Peyer's patch (tissue), 4 donors: ENCODE measurements at places on chromosomes 1 and 21.

DNA sequence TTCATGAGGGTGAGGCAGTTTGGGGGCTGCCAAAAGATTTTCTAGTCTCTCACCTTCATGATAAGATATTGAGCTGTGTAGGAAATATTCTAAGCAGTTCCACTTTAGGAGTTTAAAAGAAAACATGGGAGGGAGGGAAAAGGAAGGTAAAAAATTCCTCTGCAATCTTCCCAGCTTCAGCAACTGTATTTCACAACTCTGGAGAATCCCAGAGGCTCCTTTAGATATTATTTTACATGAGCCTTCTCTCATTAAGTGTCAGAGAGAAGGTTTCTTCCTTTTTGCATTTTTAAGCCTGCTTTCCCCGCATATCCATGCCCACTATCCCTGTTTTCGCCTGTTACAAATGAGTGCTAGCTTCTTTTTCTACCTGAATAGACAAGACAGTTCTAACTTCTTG, 289.4 kb downstream of the CHRM3 start:
- H3K4me1 ChIP-seq = no peaks in the 10 kb centered on the region
- no peak overlapping the region for H3K27ac ChIP-seq
- no peak for DNase-seq
- no peak overlapping the region for H3K4me3 ChIP-seq

DNA sequence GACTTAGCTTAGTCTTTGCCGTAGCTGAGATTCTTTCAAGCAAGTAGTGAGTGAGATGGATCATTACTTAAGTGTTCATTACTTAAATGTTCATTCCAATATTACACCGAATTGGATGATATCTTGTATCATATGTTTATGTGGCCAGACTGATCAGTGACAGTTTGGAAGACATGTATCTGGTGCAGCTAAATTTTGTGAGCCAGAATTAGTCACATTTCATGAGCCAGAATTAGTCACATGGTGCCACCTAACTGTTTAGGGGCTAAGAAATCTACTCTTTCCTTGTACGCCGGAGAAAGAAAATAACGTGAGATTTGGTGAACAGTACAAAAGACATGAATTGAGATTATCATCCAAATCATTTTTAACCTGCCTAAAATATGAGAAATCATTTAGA, 355.6 kb downstream of the USP25 start:
- no peaks in the 10 kb centered on the region for H3K4me1 ChIP-seq
- no peak for DNase-seq
- H3K36me3 ChIP-seq = no peaks in the 10 kb centered on the region
- H3K27me3 ChIP-seq = no peaks in the 10 kb centered on the region

GRCh38 chr1:111965781-111966443, 23.6 kb downstream of the KCND3 start:
- no peak overlapping the region for H3K4me3 ChIP-seq
- DNase-seq = no peak
- no peaks in the 10 kb centered on the region for H3K4me1 ChIP-seq
- H3K27me3 ChIP-seq = no peaks in the 10 kb centered on the region
- H3K27ac ChIP-seq = no peak overlapping the region
- H3K36me3 ChIP-seq = no peaks in the 10 kb centered on the region

DNA sequence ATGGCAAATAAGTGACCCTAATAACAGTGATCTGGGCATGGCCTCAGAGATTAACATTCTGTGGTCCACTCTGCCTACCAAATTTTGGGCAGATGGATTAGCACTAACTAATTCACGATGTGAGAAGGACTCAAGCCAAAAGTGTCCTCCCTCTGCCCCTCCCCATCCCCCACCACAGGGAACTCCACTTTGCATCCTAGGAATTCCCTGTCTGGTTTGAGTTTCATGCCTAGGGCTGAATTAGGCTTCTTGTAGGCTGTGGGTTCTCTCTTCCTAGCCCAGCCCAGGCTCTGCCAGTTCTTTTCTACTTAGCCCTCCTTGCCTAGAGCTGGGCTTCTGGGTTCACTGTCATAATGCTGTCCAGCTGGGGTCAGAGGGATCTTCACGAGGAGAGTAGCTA, 64.1 kb downstream of the ATP2B4 start:
- H3K27me3 ChIP-seq = no peaks in the 10 kb centered on the region
- DNase-seq = no peak

GRCh38 chr1:171457412-171457811, 27.9 kb upstream of the PRRC2C start:
- no peak overlapping the region for H3K4me3 ChIP-seq
- H3K36me3 ChIP-seq = no peaks in the 10 kb centered on the region
- no peaks in the 10 kb centered on the region for H3K27me3 ChIP-seq
- no peak overlapping the region for H3K27ac ChIP-seq

- H3K4me1 ChIP-seq = peaks cover 39% of the 10 kb centered on the region
- H3K27ac ChIP-seq = peak overlapping the region; percentile 77
- peak overlapping the region; percentile 61 for H3K4me3 ChIP-seq
- peak; percentile 84 for DNase-seq
These were observed 1.7 kb downstream of the WNT9A start for GRCh38 chr1:227945891-227946623.

DNA sequence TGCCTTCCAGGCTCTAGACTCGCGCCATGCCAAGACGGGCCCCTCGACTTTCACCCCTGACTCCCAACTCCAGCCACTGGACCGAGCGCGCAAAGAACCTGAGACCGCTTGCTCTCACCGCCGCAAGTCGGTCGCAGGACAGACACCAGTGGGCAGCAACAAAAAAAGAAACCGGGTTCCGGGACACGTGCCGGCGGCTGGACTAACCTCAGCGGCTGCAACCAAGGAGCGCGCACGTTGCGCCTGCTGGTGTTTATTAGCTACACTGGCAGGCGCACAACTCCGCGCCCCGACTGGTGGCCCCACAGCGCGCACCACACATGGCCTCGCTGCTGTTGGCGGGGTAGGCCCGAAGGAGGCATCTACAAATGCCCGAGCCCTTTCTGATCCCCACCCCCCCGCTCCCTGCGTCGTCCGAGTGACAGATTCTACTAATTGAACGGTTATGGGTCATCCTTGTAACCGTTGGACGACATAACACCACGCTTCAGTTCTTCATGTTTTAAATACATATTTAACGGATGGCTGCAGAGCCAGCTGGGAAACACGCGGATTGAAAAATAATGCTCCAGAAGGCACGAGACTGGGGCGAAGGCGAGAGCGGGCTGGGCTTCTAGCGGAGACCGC, 2.0 kb upstream of the OLIG2 start:
- H3K27ac ChIP-seq = no peak overlapping the region
- no peak for DNase-seq
- H3K27me3 ChIP-seq = peaks cover 78% of the 10 kb centered on the region

DNA sequence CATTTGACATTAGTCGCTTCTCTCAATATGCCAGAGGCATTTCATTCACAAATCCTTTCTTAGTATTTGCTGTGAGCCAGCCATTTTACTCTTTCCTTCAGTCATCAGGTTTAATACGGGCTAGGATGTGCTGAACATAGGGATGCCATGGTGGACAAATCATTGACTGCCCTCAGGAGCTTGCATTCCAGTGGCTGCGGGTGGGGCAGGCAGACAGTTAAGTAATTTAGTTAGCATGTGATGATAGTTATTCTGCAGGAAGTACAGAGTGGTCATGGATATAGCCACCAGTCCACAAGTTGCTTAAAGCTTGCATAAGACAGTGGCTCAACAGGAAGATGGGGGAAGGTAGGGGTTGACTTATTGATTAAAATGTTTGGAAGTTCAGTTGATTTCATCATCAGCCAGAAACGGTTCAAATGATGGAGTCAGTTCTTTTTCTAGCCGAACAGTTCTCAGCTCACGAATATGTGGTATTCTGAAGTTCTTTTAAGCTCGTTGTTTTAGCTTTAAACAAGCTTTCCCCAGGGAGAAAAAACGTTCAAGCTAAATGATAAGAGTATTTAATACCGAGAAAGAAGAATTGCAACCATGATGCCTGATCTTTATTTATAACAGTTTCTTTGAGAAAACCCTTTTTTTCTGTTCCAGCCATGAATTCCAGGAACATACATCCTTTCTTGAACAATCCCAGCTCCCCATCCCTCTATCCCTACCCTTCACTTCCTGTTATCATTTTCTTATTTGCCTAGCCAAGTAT, 1.4 kb downstream of the SLC22A15 start:
- no peaks in the 10 kb centered on the region for H3K36me3 ChIP-seq
- no peaks in the 10 kb centered on the region for H3K27me3 ChIP-seq
- DNase-seq = no peak
- H3K4me1 ChIP-seq = no peaks in the 10 kb centered on the region
- no peak overlapping the region for H3K27ac ChIP-seq

DNA sequence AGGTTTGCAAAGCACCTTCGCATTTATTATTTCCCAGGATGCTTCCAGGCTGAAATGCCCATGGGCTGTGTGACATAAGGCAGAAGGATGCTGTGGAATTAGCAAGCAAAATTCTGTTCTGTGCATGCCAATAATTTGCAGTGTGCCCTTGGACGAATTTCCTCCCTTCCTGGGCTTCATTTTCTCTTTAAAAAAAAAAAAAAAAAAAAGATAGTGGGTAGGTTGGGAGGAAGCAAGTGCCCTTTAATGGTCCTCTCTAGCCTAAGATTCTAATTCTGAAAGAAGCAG, 2.5 kb upstream of the ID3 start:
- peaks cover 29% of the 10 kb centered on the region for H3K4me1 ChIP-seq
- peak overlapping the region; percentile 98 for H3K27ac ChIP-seq
- DNase-seq = no peak
- H3K27me3 ChIP-seq = no peaks in the 10 kb centered on the region

DNA sequence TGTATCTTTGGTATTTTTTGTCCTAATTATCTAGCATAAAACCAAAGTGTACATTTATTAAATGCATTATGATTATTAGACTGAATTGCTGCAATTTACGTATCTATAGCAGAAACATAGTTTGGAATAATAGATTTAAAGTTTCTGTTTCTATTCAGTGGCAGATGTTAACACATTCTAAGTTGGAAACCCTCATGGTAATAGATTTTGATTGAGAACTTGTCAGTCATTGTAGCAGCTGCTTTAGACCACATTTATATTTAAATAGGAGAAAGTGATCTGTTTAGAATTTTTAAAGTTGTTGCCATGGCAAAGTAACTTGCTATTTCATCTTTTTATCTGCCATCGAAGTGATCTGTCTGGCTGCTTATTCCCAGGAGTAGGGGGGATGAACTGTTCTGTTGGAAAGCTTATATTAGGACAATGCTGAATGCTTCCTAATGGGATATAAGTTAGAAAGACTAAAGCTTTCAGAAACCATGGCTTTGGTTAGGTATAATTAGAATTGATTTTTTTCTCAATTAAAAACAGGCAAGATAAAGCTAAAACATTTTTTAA, 61.6 kb downstream of the HS2ST1 start:
- H3K4me3 ChIP-seq = no peak overlapping the region
- H3K36me3 ChIP-seq = no peaks in the 10 kb centered on the region
- no peak overlapping the region for H3K27ac ChIP-seq
- no peaks in the 10 kb centered on the region for H3K27me3 ChIP-seq

- H3K27me3 ChIP-seq = no peaks in the 10 kb centered on the region
- H3K4me3 ChIP-seq = no peak overlapping the region
- H3K36me3 ChIP-seq = peaks cover 27% of the 10 kb centered on the region
- peak overlapping the region; percentile 79 for H3K27ac ChIP-seq
- no peaks in the 10 kb centered on the region for H3K4me1 ChIP-seq
These were observed 173.6 kb downstream of the TGFBR3 start for GRCh38 chr1:91712393-91712792.

DNA sequence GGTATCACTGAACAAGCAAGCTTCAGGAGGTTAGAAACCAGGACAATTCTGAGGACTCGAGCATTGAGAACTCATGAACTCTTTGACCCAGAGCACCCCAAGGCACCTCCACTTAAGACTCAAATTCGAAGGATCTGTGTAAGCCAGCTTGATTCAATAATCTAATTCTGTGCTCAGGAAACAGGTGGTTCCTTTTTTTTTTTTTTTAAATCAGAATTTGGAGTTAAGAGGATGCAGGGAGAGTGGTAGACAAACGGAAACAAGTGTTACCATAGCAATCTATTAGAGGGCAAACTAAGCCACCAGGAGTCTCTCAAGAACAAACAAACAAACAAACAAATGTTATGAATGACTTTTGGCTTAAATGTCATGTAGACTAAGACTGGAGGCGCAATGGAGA, 53.8 kb upstream of the DPH5 start:
- no peak for DNase-seq
- no peak overlapping the region for H3K27ac ChIP-seq
- H3K27me3 ChIP-seq = no peaks in the 10 kb centered on the region

DNA sequence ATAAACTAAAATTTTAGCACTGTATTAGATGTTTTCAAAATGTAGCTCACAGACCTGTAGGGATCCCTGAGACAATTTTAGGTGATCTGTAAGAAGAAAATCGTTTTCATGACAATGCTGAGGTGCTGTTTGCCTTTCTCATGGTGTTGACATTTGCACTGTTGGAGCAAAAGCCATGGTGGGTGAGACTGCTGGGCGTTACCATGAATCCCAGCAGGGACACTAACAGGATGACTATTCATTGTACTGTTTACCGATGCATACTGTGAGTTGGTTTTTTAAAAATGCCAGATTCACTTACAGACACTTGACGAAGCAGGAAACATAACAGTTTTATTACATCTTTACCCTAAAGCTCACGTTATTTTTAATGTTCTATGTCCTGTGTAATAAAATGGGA, 468.5 kb downstream of the PCP4 start:
- no peak overlapping the region for H3K4me3 ChIP-seq
- DNase-seq = no peak
- H3K36me3 ChIP-seq = no peaks in the 10 kb centered on the region

DNA sequence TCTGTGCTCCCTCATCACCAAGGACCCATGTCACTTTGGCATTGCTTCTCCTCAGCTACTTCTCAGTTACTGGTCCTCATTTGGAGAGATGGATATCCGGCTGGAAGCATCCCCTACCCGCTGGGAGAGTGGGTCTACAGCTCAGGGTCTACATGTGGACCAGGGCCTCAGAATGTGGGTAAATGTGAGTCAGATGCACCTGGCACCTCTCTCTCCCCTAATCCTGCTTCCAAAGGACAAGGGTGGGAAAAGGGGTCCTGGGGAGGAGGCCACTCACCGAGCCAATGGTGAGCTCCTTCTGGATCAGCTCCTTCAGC, 908 bp downstream of the S100A6 start:
- peak overlapping the region; percentile 99 for H3K27ac ChIP-seq
- no peak for DNase-seq
- H3K36me3 ChIP-seq = no peaks in the 10 kb centered on the region
- no peaks in the 10 kb centered on the region for H3K27me3 ChIP-seq
- H3K4me1 ChIP-seq = peaks cover 19% of the 10 kb centered on the region

DNA sequence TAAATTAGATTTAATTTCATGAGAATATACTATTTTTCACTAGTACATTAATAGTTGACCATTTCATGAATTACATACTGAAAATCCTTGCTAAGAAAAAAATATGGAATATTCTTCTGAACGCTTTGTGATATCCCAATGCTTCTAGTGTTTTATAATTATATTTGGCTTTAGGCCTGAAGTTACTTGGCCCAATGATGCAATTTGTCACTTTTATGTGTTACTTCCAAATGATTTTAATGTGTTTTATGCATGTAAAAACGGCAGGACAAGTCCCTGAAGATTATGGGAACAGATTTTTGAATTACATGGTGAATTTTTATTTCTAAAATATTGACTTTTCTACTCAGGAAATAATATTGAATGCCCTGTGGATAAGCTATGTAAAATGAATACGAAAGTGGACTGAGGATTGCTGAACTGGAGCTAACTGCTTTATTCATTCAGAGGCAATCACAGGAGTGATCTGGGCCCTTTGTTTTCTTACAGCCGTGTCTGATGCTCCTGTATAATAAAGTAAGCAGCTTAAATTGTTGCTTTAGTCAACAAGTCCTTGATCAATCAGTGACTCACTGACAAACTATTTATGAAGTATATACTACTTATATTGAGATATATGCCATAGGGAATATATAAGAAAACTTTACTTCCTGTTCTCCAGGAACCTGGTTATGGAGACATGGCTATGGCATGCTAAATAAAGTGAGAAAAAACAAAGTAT, 543.0 kb upstream of the RGS18 start:
- H3K27me3 ChIP-seq = no peaks in the 10 kb centered on the region
- H3K27ac ChIP-seq = no peak overlapping the region
- no peaks in the 10 kb centered on the region for H3K4me1 ChIP-seq
- H3K36me3 ChIP-seq = no peaks in the 10 kb centered on the region
- no peak for DNase-seq
